ENCODE measurements at places on chromosomes 5 and 9.

DNA sequence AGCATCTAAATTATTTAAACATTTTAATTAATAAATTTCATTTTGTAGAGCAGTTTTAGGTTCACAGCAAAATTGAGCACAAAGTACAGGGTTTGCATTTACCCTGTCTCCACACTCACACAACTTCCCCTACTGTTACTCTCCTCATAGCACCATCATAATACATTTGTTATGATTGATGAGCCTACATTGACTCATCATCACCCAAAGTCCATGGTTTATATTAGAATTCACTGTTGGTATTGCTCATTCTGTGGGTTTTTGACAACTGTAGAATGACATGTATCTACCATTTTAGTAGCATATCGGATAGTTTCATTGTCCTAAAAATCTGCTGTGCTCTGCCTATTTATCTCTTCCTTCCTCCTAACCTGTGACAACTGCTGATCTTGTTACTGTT, 411.1 kb upstream of the MPDZ start:
- no peak overlapping the region for H3K4me3 ChIP-seq
- H3K4me1 ChIP-seq, result no peaks in the 10 kb centered on the region
- H3K27me3 ChIP-seq, result no peaks in the 10 kb centered on the region
- H3K36me3 ChIP-seq, result no peaks in the 10 kb centered on the region
- no peak for DNase-seq
- H3K27ac ChIP-seq, result no peak overlapping the region

DNA sequence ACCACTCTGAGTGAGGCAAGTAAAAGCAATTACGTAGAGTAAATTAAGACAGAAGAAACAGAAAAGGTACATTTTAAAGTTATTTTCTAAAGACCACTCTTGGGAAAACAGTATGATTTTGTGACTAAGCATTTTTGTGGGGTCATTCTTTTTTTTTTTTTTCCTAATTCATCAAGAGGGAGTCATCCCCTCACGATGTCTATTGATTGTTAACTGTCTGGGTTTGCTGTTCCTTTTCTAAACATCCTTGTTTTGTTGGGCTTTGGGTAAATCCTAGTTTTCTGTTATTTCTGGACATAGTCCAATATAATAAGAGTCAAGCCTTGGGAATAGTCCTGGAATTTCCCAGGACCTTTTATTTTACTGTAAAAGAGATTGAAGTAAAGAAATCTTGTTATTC, 63.8 kb downstream of the ANKRD55 start:
- DNase-seq, result no peak
- H3K4me3 ChIP-seq, result no peak overlapping the region
- H3K27ac ChIP-seq, result no peak overlapping the region
- H3K4me1 ChIP-seq, result no peaks in the 10 kb centered on the region

GRCh38 chr9:123927625-123928532, 2.0 kb downstream of the DENND1A start:
- no peaks in the 10 kb centered on the region for H3K27me3 ChIP-seq
- peak overlapping the region; percentile 82 for H3K27ac ChIP-seq
- DNase-seq, result no peak
- H3K36me3 ChIP-seq, result no peaks in the 10 kb centered on the region
- H3K4me3 ChIP-seq, result peak overlapping the region; percentile 67

DNA sequence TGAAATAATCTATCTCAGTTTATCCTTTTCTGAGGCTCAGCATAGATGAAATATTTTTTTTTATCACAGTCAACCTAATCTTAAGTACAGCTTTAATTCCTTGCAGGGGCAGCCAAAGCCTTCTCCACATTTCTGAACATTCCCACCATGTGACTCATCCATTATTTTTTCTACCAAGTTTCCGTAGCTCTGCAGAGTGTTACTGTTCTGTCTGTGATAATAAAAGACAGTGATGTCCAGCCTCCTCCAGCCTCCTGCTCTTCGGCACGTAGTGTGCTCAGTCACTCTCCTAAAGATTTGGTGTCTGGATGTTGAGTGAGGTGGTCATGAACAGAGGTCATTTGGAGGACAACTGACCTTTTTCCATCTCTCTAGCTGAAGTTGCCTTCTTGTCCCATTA, 338.1 kb upstream of the ADAMTS16 start:
- no peaks in the 10 kb centered on the region for H3K27me3 ChIP-seq
- no peaks in the 10 kb centered on the region for H3K4me1 ChIP-seq
- H3K27ac ChIP-seq, result no peak overlapping the region
- H3K36me3 ChIP-seq, result no peaks in the 10 kb centered on the region

GRCh38 chr5:156556666-156557406, 229.9 kb downstream of the SGCD start:
- H3K4me1 ChIP-seq, result no peaks in the 10 kb centered on the region
- H3K4me3 ChIP-seq, result no peak overlapping the region
- no peak overlapping the region for H3K27ac ChIP-seq

- H3K4me3 ChIP-seq, result no peak overlapping the region
- no peak overlapping the region for H3K27ac ChIP-seq
- no peak for DNase-seq
- H3K4me1 ChIP-seq, result no peaks in the 10 kb centered on the region
Observed at GRCh38 chr9:14889451-14889850, 20.8 kb downstream of the FREM1 start.
